ENCODE measurements at places on chromosomes 3 and 15.

GRCh38 chr3:87390821-87391220, 114.4 kb upstream of the POU1F1 start:
- DNase-seq: no peak

DNA sequence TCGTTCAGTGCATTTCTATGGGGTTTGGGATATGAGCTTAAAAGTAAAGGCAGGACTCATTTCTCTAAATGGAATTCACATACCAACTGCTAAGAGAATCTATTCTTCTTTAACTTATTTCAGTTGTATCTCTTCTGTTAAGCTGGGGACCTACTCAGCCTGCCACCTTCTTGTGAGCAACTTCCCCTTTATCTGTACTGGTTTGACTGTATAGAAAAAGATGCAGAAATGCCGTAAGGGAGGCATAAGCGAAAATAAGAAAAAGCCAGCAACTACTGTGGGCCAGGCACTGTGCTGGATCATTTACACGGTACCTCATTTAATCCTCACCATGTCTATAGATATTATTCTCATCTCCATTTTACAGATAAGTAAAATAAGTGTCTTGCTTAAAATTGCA, 38.4 kb downstream of the RBMS3 start:
- DNase-seq: no peak

DNA sequence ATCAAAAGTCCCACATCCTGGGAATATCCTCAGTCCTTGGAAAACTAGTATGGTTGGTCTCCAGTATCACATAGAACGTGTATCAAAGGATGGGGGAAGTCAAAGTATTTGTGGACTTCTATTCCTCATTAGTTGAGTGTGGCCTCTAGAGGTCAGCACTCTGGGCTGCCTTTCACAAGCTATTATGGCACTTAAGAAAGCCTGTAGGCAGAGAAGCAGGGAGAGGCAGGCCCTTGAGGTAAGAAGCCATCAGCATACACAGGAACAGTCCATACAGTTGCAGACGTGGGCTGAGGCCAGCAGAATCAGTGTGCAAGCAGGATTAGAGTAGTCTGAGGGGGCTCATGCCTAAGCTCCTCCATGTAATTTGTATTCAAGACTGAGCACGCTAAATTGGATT, 341.7 kb downstream of the CLSTN2 start:
- no peak for DNase-seq

GRCh38 chr3:179544981-179545645, 17.6 kb upstream of the ACTL6A start:
- DNase-seq: no peak

GRCh38 chr3:11717301-11717700, 73.6 kb upstream of the VGLL4 start:
- DNase-seq: no peak

- no peak for DNase-seq
Measured at GRCh38 chr3:51673181-51673801, 2.2 kb downstream of the TEX264 start.

DNA sequence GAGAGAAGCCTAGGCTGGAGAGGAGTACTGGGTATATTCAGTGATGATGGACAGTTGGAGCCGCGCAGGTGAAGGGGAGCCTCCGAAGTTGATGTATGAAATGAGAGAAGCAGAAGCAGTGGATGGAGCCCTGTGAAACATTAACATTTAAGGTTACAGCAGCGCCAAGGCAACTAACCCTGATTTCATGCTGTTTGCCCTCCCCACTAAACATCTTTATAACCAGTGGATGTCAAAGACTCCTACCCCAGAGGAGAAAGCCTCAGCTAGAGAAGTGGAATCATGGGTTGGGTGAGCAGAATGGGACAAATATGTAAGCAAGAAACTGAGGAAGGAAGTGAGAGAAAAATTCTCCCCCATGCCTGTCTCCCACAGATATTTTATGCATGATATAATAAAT, 92.0 kb upstream of the NMNAT3 start:
- DNase-seq: no peak

- no peak for DNase-seq
Measured at GRCh38 chr15:99130314-99130713, 25.4 kb downstream of the SYNM start.

DNA sequence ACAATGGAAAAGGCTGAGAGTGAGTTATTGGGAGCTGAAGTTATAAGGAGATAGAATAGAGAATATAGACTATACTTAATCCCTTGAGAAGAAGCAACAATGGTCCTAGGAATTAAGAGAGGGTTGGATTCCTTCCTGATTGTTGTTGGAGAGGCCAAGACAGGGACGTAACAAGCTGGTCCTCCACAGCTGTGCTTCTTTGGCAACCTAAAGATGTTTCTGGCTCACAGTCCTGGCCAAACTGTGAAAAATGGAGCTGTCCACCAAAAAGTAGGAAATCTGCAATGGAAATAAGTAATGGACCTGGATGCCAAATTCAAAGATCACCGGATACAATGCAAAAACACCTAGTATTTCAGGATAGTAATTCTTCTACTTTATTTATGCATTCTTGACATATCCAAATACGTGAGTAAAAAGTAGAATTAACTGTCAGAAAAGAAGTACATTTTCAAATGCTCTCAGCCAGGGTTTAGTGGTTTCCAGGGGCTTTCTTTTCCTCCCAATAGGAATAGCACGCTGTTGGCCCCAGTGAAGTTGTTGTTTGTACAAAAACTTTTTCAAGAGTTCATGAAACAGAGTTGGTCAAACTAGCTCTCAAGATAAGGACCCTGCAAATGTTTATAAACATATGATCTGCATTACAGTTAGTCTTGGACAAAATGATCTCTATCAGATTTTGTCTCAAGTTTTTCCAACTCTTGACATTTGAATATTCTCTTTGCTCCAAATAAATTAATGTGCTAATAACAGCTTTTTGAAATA, 28.3 kb downstream of the CERS3 start:
- DNase-seq: no peak

GRCh38 chr3:161107311-161107710, 2.2 kb upstream of the B3GALNT1 start:
- no peak for DNase-seq

- DNase-seq: no peak
Measured at GRCh38 chr3:190118438-190118837, 2.3 kb downstream of the P3H2 start.

GRCh38 chr3:55194376-55194775, 266.5 kb upstream of the LRTM1 start:
- no peak for DNase-seq

DNA sequence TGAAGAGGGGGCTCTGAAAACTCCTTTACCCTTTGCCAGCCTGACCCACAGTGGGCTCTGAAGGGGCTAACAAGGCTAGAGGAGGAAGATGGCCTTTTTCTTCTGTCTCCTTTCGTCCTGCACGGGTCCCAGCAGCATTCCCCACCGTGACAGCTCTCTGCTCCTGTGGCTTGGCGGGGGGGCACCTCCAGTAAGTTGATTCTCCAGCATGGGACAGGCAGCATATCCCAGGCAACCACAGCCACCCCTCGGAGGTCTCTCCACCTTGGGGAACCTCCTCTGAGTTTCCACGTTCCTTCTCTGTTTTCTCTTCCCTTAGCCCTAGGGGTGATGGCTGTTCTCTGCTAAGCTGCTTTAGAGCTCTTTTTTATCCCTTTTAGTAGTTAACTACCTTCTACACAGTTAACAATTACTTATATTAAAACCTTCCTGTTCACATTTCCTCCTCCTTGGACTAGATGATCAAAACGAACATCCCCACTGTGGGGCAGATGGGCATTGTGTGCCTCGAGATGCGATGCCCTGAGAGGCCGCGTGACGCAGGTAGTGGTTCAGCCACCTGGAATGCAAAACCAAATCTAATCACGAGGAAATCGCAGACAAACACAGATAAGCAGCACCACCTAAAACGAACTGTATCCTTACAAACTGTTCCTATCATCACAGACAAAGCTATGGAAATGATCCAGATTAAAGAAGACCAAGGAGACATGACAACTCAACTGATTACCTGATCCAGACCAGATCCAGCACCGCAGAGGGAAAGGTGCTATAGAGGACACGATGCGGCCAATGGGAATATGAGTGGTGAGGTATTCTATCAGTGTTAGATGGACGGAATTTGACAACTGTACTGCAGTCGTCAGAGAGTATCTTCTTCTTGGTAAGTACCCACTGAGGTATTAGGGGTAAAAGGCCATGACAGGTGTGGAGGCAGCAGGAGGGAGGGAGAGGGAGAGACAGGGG, 27.7 kb downstream of the TSPAN3 start:
- DNase-seq: no peak

- DNase-seq: no peak
Measured at GRCh38 chr3:97662264-97662663, 102.3 kb upstream of the ARL6 start.

GRCh38 chr3:99929745-99930139, 112.1 kb downstream of the CMSS1 start:
- DNase-seq: no peak

DNA sequence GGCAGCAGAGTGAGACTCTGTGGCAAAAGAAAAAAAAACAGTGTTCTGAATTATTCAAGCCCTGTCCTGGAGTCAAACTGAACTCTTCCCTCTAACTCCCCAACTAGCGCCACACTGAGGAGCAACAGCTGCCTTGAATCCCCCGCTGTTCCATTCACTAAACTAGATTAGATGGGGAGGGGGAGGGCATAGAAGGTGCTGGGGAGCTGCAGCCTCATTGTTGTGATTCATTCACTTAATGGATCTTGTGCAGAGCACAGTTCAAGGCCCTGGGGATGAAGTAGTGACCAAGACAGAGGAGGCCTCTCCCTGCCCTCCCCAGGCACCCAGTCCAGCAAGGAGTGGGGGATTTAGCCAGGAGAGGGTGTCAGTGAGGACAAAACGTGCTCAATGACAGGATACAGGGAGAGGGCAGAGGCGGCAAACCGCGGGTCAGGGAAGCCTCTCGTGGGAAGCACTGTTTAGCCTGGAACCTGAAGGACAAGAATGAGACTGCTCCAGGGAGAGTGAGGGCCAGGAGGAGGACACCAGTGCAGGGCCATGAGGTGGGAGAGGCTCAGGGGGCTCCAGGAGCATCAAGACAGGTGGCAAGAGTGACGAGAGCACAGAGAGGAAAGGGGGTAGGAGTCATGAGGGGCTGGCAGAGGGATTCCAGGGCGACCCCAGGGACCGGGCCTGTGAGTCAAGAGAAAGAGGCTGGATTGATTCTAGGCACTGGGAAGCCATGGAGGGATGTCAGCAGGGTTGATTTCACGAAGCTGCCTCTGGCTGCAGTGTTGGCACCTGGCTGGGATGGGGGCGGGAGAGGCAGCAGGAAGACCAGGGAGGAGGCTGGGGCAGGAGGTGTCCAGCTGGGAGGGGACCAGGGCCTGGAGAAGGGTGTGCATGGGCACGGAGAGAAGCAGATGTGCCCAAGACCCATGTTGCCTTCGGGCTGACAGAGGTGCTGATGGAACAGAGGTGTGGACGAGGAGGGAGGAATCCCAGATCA, 31.4 kb downstream of the ALS2CL start:
- DNase-seq: no peak

DNA sequence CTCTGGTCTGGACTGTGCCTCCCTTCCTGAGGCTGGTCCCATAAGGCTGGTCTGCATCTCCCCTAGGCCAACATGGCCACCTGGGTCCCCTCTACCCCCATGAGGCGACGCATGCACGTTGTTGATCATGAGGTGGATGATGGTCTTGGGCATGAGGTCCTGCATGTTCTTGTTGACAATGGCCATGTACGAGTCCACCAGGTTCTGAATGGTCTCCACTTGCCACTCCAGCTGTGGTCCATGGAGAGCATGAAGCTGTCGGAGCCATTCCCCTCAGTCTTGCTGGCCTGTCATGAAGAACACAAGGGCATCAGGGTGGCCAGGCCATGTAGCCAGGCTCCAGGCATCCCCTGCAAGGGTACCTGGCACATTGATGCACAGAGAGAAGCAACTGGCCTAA, 27.1 kb upstream of the CSPG4 start:
- no peak for DNase-seq

- no peak for DNase-seq
Measured at GRCh38 chr15:87793725-87794124, 462.8 kb downstream of the NTRK3 start.

- no peak for DNase-seq
Measured at GRCh38 chr3:127691489-127691888, 18.7 kb downstream of the ABTB1 start.

DNA sequence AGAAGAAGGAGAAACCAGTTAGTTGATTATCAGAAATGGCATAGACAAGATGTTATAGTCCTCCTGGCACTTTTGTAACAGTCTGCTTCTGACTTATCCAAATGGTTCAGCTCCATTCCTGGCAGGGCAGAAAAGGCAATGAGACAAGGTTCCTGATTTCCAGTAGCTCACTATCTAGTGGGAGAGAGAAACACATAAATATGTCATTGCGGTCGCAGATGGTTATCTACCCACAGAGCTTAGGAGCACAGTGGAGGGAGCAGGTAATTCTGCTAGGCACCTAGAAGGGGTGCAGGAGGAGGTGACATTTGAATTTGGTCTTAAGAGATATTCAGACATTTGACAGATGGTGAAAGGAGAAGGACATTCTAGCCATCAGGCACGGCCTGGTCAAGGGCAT, 78.1 kb downstream of the TAMM41 start:
- DNase-seq: no peak

GRCh38 chr3:110485389-110485788, 586.2 kb upstream of the NECTIN3 start:
- no peak for DNase-seq

DNA sequence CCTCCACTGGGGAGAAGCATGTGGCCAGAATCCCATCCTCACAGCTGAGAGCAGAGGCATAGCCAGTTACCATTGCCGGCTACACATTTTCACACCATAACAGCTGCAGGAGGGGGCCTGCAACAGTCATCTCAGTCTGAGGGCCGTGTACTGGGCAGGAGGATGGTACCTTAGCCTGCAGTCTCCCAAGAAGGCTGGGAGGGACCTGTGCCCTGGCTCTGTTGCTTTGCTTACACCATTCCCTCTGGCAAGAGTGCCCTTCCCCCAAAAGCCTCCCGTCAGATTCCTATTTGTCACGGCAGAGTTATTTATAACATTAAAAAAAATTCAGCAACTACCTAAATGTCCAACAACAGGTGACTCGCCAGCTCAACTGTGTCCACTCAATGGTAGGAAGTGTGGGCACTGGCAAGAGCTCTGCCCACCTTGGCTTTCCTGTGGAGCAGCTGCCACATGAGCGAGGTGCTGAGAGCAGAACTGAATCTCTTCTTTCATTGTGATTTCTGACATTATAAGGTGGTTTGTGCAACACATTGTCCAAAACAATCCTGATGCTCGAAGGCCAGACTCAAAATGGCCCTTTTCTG, 4.4 kb downstream of the CAMKV start:
- DNase-seq: no peak

All from CD4-positive, alpha-beta T cell treated with Interleukin-2 at 100 ng/mL for 4 hours (primary cell).